ENCODE measurements at places on chromosomes 4 and X. TPM values are rescaled to one million over a fixed set of nuclear protein-coding genes. Genes with fewer than 3 reads are reported as not detected.

- no peak for DNase-seq
Measured at GRCh38 chr4:141462361-141462760, 174.0 kb upstream of the IL15 start.

- no peak for DNase-seq
Measured at GRCh38 chr4:4356106-4357041, 30.5 kb upstream of the NSG1 start.

DNA sequence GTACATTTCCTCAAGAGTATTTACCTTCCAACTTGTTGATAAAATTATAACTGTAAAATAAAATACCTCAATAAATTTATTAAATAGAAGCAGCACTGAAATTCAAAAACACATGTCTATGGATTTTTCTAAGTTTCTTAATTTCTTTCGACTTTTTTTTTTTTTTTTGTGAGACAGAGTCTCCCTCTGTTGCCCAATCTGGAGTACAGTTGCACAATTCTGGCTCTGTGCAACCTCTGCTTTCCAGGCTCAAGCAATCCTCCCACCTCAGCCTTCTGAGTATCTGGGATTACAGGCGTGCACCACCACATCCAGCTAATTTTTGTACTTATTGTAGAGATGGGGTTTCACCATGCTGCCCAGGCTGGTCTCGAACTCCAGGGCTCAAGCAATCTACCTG lies 79.8 kb downstream of the IQCM start:
- no peak for DNase-seq

DNA sequence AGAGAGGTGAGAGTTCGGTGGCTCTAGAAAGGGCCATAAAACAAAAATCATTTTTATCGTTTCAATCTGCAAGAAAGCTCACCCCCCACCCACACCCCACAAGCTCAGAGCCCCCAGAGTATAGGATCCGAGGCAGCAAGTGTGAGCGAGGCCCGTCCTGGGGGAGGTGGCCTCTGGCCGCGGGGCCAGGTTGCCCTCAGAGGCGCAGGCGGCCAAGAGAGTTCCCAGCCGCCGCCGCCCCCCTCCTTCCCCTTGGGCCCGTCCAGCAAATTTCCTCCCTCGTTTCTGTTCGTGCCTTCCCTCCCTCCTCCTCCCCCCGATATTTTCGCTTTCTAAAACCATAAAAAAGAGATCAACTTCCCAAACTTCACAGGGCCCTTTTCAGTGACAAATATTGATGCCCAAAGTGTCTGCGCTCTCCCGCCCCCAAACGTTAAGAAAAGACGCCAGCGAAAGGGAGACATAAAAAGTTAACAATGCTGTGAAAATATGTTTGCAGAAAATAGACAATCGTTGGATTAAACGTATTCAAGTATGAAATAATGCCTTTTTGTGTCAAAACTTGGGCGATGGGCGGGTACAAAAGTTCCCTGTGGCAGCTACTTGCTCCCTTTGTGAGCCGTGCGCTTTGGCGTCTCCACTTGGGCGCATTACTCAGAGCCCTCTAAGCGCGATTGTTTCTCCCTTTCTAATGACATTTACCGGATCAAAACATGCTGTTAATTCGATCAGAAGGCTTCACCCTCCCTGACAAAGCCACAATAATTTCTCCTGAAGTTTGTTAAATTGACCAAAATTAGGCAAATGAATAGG lies 1.1 kb upstream of the HELT start:
- peak; percentile 25 for DNase-seq

DNA sequence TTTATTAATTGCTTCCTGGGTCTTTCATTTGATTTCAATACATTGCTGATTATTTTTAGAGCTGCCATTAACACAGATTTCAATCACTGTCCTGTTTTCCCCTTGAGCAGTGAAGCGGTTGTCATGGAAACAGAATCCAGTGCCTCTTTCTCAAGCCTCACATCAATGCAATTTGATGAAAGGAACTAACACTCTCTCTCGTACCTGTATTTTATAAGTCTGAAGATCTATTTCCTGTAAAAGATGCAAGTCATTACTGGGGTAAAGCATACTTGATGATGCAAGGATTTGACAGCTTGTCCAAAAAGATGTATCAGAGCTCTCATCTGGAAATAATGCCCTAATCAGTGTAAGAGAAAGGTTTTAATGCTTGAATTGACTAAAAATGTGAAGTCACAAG lies 17.9 kb upstream of the GASK1B start:
- DNase-seq = no peak

GRCh38 chr4:156705311-156705710 lies 266.3 kb downstream of the PDGFC start:
- peak; percentile 15 for DNase-seq

- DNase-seq = no peak
Measured at GRCh38 chr4:146112389-146112788, 63.1 kb upstream of the LSM6 start.

DNA sequence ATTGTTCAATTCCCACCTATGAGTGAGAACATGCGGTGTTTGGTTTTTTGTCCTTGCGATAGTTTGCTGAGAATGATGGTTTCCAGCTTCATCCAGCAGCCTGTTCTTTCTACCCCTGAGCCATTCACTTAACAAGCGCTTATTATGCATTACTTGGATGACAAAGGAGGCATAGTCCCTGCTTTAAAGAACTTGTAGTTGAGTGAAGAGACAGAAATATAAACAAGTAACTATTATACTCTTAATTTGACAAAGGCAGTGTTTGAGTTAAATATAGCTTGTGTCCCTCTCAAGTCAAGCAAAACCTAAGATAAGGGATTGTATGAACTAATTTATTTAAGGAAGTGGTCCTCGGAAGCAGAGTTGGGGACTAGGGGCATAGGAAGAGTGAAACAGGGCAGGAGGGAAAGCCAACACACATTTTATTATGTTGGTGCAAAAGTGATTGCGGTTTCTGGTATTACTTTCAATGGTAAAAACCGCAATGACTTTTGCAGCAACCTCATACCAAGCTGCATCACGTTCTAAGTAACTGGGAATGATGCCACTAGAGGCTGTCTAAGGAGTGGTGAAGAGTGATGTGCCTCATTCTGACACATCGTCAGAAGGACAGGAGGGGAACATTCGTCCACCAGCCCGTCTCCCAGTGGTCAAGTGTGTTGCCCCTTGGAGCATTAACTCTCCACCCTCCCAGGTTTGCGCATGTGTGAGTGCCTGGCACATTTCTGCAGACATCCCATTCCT lies 41.8 kb downstream of the QDPR start:
- peak; percentile 42 for DNase-seq

GRCh38 chr4:8911316-8912088 lies 39.9 kb upstream of the HMX1 start:
- no peak for DNase-seq

DNA sequence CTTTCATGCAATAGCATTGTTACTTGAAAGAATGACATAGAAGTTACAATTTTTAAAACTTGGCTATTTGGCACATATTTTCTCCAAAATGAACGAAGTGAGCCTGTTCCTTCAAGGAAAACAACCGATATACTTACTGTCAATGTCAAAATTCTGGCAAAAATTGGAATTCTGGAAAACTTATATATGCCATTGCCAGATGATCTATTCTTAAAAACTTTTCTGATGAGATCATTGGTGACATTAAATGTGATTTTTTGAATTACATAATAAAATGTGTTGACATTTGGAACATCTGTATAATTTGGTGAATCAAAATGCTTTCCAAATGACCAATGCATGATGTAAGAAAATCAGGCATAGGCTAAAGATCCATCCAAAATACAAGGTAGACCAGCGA lies 209.0 kb downstream of the SCFD2 start:
- no peak for DNase-seq

DNA sequence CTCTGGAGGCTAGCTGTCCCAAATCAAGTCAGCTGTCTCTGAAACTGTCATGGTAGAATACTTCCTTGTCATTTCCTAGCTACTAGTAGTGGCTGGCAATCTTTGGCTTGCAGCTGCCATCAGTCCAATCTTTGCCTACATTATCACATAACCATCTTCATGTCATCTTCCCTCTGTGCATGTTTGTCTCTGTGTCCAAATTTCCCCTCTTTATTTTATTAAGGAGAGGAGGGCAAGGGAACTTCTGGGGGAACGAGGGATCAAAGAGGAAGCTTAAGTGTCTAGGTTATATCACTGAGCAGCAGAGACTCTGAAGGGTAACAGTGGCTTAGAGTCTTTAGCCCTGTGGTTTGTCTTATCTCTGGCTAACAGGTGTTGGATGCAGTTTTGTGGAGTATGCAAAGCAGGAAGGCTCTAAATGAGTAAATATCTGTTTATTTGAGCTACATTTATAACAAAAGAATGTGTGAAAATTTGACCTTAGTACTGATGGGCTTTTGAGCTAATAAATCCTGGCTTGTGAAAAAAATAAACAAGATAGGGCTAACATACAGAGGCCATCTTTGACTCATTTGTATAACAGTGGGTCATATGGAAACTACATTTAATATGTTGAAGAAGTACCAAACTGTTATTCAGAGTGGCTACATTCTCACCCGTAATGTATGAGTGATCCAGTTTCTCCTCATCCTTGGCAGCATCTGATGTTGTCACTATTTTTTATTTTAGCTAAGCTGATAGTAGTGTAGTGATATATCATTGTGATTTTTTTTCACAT lies 49.4 kb upstream of the ENOX2 start:
- no peak for DNase-seq

- peak; percentile 80 for DNase-seq
Measured at GRCh38 chr4:80237992-80238391, 28.5 kb upstream of the FGF5 start.

DNA sequence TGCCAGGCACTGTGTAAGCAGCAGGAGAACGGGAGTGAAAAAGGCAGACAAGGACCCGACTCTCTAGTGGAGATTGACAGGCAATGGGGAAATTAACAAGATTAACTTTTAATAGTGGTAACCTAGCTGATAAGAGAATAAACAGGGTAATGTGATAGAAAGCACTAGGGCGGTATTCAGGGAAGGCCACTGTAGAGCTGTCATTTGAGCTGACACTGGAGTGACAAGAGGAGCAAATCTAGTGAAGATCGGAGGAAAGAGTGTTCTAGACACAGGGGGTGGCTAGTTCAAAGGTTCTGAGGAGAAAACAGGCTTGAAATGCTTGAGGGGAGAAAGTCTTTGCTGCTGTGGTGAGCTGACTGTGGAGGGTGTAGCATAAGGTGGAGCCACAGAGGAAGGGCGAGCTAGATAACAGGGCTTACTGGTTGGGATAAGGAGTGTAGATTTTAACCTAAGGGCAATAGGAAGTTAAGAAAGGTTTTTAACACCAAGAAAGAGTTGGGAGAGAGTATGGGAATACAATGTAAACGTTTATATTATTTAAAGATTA lies 122.8 kb downstream of the SLC10A7 start:
- DNase-seq = no peak

GRCh38 chr4:69038582-69038981 lies 57.7 kb upstream of the UGT2B7 start:
- no peak for DNase-seq

DNA sequence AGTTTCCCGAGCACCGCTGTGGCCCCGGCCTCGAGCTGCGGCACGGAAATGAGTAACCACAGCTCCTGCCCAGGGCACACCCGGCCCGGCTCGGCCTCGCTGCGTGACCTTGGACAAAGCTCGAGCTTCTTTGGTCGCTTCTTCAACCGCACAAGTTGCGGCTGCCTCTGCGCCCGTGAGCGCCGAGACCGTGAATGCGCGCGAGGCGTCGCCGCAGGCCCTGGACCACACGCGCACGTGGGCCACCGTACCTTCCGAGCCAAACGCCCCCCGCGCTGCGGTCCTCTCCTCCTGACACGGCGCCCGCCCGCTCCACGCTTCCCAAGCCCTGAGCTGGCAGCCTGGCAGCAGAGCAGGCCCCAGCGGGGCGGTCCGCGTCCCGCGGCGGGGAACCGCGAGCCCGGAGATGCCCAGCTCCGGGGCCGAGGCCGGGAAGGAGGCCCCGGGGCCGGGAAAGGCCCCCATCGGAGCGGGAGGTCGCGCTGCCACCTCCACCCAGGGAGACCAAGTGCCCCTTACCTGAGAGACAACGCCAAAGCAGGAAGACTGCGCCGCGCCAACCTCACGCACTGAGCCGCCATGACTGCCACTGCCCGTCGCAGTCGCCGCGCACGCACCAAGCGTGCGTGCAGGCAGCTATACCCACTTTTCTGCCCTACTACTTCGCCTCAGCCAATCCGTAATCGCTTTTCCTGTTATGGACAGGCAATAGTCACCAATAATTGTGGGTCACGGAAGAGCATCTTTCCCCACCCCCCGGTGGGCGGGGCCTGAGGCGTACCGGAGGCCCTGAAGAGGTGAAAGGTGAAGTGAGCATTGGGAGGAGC lies at the start of gene GRPEL1:
GRPEL1 (minus strand) TSS at position 613 of the 827 bp plus-strand sequence; CDS start at position 581, 32 bp downstream.
- peak; percentile 99 for DNase-seq

GRCh38 chr4:83852085-83852451 lies 316.2 kb downstream of the GPAT3 start:
- no peak for DNase-seq

DNA sequence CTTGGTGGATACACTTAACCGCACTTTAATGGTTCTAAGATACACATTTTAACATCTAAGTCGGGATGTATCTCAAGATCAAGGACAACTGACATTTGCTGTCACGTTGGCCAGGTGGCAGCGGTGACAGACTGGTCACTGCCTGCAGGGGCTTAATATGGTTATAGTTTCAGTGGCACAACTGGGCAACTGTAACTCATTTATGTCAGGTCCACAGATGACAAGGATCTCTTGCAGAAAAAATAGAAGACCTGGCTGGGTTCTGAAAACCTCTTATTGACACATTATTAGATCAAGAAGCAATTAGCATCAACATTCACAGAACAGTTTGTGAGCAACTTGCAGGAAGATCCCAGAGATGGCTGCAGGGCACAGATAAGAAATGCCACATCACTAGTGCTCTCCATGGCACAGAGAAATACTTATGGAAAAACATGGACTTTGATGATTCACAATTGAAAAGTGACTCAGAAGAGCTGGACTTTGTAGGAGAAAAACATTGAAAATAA lies 99.6 kb upstream of the SORBS2 start:
- no peak for DNase-seq

- DNase-seq = peak; percentile 55
Measured at GRCh38 chrX:119067023-119067739, 5.6 kb upstream of the CT47C1 start.

DNA sequence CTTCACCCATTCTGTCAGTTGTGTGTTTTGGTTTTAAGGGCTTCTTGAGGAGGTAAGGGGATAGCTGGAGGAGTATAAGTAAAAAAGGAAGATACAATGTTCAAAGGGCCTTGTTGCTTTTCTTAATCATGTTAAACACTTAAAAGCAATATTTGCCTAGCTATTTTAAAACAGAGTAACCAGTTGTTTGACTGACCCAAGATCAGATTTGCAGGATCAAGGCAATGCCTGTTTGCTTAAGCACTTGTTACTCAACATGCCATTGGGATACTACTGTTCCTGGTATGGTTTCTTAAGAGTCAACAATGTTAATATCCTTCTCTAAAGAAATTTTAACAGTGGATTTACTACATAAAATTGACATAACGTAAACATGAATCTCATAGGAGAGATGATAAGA lies 2.6 kb downstream of the DCLK2 start:
- DNase-seq = no peak

Gene GRIA3
- total RNA-seq = 2.8 TPM

Gene USP9X
- 72.4 TPM for total RNA-seq

Gene SLITRK2
- total RNA-seq = 0.09 TPM

Gene NKAP
- 8.3 TPM for total RNA-seq

Gene PPP1R2C
- total RNA-seq = not detected

Gene GDI1
- 159 TPM for total RNA-seq

Gene FABP2
- total RNA-seq = 5.5 TPM

Gene RAI2
- total RNA-seq = 1.1 TPM

Gene MAGEH1
- total RNA-seq = 88.9 TPM

Measured in cardiac muscle cell (in vitro differentiated cells and primary cell).